ENCODE measurements at places on chromosomes 6 and 20.

GRCh38 chr6:139955366-139956155, 581.1 kb upstream of the CITED2 start:
- no peak for DNase-seq

DNA sequence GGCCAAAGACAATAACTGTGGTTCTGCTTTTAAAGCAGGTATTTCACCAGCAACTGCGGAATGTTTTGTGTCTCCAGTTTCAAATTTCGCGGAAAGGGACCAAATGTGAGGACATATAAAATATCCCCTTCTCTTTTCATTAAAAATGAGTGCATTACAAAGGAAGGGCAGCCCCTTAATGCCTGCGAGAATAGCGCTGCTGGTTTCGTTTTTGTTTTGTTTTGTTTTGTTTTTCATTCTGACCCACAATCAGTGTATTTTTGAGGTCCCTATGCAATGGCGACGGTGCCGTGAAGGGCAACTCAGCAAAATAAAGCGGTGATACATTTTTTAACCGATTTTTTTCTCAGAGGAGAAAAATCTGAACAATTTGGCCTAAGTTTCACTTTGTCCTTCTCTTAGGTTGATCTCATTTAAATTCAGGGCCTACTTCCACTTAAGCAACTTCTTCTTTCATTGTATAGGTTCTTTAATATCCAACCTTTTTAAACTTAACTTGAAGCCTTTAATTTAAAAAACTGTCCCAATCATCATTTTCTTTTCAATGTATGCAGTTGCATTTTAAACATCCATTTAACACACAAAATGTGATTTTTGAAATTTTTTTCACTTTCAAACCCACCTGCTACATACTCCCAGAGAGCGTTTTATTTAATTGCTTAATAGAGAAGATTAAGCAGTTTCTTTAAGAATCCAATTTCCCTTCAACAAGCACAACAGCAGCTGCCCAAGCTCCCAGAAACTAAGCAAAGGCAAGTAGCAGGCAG, 2.9 kb upstream of the HIVEP2 start:
- no peak for DNase-seq

DNA sequence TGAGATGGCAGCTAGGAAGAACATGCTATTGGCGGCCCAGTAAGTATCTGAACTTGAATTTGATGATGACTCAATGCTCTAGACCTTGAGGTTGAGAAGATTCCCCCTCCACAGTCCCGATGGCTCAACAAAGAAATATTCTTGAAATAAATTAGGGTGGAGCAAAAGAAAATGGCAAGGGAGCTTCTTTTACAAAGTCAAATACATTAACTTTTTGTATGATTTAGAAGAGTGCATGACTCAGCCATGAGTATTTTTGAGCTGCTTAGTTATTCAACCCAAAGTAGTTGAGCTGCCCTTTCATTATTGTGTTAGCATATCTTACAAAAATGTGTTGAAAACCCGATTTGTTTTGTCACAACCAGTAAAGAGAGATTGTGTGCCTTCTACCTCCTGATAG, 7.6 kb downstream of the TFAP2C start:
- DNase-seq, result no peak

GRCh38 chr20:34403908-34404307, 40.8 kb downstream of the ITCH start:
- DNase-seq, result no peak

- DNase-seq, result no peak
Measured at GRCh38 chr6:111199935-111200334, 112.6 kb downstream of the SLC16A10 start.

GRCh38 chr20:57996936-57997890, 231.2 kb downstream of the ANKRD60 start:
- DNase-seq, result no peak

DNA sequence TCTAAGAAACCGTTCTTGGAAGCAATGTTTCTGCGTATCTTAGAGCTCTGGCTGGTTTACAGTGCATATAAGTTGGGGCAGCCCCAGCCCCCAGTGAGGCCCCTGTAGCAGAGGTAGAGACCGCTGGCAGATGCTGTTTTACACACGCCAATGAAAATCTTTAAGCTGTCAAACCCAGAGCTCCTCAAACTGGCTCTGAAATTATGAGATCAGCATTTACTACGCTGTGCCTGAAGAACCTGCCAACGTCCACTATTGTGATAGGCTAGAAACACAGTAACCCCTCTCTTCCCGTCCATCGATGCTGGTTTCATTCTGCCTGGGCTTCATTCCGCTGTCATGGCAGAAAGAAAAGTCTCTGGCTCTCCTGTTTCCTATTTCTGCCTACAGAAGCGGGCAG, 160.6 kb downstream of the SMOC2 start:
- DNase-seq, result no peak

- no peak for DNase-seq
Measured at GRCh38 chr6:137754866-137755265, 112.2 kb upstream of the TNFAIP3 start.

- no peak for DNase-seq
Measured at GRCh38 chr6:81495999-81496398, 256.5 kb downstream of the TENT5A start.

DNA sequence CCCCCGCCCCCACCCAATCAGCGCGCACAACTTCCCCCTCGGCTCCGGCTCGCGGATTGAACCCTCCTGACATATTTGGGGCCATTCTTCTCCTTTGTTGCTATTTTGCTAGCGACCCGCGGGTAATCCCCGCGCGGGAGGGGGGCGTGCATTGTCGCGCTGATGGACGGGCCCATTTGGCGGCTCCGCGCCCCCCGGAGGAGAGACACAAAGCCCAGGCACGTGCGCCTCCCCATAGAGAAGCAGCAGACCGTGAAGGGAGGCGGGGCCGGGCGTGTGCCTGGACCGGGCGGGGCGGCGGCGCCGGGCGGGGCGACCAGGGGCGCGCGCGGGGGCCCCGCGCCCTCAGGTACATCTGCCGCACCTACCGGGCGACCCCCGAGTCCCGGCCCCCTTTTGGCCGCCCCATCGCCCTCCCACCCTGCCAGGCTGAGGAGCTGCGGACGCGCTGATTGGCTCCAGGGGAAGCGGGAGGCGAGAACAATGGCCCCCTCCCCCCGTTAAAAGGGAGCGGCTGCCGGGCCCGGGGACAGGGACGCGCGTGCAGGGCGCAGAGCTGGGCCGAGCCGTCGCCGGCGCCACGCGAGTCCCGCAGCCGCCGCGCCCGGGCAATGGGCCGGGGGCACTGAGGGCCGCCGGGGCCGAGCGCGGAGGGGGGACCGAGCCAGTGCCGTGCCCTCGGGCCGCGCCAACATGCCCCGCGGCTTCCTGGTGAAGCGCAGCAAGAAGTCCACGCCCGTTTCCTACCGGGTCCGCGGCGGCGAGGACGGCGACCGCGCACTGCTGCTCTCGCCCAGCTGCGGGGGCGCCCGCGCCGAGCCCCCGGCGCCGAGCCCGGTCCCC, at the start of gene INSM1:
Gene INSM1 (plus strand): TSS at position 530 of the 843 bp plus-strand sequence. CDS start 164 bp downstream, at position 694.
- DNase-seq, result no peak

GRCh38 chr6:1524040-1524480, 85.7 kb upstream of the FOXC1 start:
- DNase-seq, result peak; percentile 67

- no peak for DNase-seq
Measured at GRCh38 chr6:43887906-43888683, 118.1 kb downstream of the VEGFA start.

DNA sequence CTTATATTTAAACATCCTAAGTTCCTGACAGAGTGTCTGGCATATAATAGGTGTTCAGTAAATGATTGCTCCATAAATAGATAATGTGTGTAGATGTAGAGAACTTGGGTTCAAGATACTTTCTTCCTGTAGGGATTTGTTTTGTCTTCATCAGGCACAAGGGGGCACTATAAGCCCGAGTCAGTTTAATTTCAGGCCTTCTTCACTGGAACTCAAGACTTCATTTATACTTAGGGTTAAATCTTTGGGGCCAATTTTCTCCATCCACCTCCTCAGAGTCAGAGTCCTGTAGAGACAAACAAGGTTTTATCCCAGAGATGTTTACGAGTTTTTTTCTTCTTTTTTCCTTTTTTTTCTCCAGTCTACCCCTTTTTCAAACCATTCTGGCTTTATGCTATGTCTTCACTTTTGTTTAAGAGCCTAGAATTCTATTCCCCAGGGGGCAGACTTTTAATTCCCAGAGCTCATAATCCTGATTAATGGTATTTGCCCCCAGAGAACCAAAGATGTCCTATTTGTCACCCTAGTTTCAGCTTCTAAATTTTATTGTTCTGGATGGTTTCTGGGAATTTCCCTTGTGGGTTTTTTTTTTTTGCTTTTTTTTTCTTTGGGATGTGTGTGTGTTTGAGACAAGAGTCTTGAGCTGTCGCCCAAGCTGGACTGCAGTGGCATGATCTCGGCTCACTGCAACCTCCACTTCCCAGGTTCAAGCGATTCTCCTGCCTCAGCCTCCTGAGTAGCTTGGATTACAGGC, 88.4 kb downstream of the HFE start:
- no peak for DNase-seq

DNA sequence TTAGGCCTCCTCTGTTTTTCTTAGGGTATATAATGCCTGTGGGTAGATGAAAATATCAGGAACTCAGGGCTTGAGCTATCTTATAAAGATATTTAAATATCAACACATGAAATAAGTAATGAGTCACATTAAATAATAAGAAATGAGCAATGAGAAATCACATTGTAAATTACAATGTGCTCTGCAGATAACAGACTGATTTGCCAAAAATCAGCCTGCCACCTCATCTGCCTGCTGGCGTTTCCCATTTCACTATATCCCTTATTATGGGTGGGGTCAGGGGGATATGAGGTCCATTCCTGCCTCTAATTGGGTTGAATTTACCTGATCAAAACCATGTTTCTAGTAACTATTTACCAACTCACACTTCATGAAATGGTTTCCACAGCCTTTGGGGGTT, 335.2 kb downstream of the CDC5L start:
- no peak for DNase-seq

- DNase-seq, result no peak
Measured at GRCh38 chr6:70980727-70981126, 23.9 kb upstream of the B3GAT2 start.

- DNase-seq, result no peak
Measured at GRCh38 chr6:142075516-142076101, 57.1 kb upstream of the GJE1 start.

DNA sequence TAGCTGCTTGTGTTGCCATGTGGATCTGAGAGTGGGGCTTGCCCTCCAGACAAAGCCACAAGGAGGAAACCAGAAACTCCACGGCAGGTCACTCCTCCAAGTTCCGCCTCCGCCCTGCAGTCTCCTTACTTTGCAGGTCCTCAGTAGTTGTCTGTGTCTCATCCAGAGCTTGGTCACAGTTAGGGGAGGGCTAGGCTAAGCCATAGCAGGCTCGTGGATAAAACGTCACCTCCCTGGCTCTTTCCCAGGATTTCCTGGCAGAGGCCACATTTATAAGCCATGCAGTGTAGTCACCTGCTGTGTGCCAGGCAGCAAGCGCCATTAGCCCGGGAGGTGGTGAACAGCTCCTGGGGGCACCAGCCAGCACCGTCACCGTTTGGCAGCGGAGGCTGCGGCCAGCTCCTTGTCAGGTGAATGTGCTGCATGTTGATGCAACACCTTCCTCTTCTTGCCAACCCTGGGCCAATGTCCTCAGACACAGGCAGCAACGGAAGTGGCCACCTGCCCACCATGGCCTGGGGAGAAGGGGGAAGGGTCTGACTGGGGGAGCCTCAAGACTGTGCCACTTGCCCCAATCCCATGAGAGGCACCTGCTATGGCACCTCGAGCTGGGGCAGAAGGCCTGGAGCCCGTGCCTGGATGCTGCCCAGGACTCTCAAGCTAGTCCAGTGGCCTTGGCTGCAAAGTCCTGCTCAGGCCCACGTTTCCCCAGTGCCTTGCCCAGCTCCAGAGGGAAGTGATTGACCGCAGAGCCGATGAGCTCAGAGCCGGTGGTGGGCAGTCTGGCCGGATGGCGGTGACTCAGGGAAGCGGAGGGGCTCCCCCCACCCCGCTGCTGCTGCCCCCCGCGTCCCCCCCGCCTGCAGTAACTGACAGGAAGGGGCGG, 39.0 kb upstream of the SLCO4A1 start:
- DNase-seq, result no peak

GRCh38 chr6:94597487-94597886, 979.8 kb upstream of the MANEA start:
- no peak for DNase-seq

GRCh38 chr6:111651185-111652034, 45.7 kb upstream of the TRAF3IP2 start:
- no peak for DNase-seq

DNA sequence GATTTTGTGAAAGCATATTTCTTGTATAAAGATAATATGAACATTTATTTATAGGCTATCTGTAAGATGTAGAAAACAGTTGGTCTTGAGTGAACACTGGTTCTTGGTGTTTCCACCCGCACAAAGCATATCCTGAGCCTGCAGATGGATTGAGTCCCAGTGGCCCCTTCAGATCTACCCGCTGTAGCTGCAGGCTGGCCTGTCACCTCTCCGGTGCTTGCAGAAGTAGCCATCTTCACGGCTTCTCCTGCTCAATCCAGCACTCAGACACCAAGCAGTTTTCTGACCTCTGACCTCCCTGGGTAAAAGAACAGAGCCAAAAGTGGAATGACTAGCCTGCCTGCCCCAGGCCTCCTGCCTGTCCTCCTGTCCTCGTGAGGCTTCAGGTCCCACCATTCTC, 22.7 kb downstream of the LYRM2 start:
- no peak for DNase-seq

- DNase-seq, result no peak
Measured at GRCh38 chr20:32709632-32710121, 33.6 kb downstream of the COMMD7 start.

DNA sequence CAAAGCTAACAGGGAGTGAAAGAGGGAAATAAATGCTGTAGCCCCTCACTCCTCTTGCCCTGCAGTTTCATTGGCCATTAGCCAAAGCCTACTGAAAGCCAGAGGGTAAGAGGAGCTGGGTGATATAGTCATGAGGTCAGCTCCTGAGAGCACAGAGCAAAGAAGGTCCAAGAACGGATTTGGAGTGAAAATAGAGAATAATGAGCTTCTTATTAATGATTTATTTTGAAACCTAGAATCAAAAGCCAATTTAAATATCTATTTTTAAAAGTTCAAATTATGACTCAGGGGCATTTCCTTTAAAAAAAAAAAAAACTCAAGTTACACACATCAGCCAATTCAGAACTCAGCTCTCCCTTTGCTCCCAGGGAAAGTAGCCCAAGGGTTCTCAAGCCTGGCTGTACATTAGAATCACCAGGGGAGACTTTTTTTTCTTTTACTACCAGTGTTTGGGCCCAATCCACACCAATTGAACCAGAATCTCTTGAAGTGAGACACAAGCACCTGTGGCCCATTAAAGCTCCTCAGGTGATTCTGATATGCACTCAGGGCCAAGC, 79.1 kb downstream of the SNAP25 start:
- DNase-seq, result no peak

DNA sequence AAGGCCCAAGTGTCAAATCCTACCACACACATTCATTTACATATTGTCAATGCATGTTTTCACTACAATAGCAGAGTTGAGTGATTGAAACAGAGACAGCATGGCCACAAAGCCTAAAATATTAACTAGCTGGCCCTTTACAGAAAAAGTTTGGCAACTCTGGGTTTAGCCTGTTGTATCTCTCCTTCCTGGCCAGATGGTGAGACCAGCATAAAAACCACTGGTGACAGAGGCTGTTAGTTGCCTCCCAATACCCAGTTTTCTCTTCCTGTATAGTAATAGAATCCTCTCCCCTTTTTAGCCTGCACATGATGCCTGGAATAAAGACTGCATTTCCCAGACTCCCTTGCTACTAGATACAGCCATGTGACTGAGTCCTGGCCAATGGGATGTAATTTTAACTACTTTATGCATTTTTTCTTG, 100.0 kb upstream of the TAB2 start:
- DNase-seq, result no peak

- DNase-seq, result no peak
Measured at GRCh38 chr6:9361749-9362148, 926.4 kb upstream of the SLC35B3 start.

GRCh38 chr6:73823832-73824231, 127.8 kb downstream of the CD109 start:
- no peak for DNase-seq

All from stimulated activated CD8-positive, alpha-beta memory T cell treated with anti-CD3 and anti-CD28 coated beads, Interleukin-7, amount 100 ng/mL, for 1 hour (primary cell).